ENCODE measurements at places on chromosomes 1 and 21.

GRCh38 chr1:206923009-206923960 lies 1.5 kb upstream of the FCMR start:
- DNase-seq: no peak

DNA sequence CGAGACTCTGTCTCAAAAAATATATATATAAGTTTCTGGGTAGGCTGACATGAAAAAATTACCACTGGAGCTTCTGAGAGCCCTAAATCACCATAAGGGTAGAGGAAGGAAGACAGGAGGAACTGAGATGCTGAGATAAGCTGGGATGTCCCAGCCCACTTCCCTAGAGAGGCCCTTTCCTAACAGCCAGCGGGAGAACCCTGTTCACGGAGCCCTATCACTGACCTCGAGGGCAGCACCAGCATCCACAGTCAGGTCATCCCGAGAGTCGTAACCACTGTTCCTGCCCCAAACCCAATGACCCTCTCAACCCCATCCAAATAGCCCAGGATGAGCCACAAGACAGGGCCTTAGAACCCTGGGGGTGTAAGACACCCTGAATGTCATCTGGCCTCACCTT lies 77.5 kb downstream of the CD34 start:
- no peak for DNase-seq

DNA sequence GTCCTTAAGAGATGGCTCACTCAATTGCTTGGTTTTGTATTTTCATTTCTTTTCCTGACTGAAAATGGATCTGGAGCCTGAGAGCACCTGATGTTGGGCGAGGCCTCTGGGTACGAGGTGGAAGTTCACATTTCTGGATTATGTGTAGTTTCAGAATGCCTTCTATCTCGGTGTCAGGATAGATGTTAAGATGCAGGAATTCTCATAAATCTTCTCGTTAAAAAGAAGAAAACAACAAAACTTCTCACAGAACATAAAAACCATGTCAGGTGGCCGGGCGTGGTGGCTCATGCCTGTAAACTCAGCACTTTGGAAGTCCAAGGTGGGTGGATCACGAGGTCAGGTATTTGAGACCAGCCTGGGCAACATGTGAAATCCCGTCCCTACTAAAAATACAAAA lies 101.8 kb downstream of the RHOU start:
- no peak for DNase-seq

DNA sequence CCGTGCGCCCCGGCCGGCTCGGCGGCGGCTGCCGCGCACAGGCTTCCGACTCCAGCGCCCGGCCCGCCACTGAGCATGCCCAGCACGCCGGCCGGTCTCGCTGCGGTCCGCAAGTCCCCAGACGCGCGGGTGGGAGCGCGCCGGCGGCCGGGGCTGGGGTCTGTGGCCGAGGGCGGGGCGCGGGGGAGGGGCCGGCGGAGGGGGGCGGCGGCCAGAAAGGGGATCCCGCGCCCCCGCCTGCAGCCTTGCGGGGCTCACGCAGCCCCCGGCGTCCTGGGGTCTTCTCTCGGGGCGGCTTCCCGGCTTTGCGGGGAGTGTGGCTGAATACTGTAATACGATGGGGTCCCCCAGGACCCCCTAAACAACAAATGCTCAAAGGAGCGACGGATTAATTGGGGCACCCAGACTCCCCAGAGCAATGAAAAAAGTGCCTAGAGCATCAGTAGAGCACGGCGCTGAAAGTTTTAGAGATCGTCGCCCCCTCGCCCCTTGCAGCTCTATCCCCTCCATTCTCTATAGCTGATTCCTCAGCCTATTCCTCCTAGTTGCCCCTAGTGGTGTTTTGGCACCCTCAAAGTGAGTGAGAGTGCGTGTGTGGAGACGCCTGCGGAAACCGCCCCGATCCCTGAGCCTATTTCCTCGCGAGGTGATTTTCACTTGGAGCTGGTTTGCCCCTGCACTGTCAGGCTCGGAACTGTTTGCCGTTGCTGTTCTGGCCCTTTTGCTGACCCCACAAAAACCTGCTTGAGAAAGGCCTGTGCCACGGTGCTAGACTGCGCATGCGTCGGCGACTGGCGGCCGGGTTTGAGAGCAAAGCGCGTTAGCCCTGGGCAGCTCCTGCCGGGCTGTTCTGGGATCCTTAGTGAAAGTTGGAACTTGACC lies at the start of gene VAV3:
TSS of gene VAV3 (minus strand) at position 71 of the 882 bp plus-strand sequence. CDS start 311 bp downstream, outside the sequence.
- peak; percentile 55 for DNase-seq

- DNase-seq: no peak
These were observed 750.3 kb upstream of the ADGRL2 start for GRCh38 chr1:81050390-81050789.

- no peak for DNase-seq
These were observed 1.3 kb upstream of the EFNA4 start for GRCh38 chr1:155062151-155062686.

DNA sequence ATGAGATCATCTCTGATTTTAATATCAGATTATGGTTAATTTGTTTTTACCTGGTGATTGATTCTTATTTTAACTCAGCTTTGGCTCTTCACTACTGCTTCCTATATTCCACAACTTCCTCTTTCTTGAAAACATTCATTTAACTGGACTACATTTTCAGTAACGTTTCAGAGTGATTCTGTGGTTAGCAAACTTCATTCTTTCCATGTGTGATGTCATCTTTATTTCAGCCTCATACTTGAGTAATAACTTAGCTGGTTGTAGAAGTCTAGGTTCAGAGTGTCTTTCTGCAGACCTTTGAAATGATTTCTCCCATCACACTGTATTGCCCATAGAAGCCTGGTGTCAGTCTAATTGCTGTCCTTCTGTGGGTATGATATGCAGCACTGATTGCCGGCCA lies 36.0 kb upstream of the SLC35F3 start:
- DNase-seq: no peak

DNA sequence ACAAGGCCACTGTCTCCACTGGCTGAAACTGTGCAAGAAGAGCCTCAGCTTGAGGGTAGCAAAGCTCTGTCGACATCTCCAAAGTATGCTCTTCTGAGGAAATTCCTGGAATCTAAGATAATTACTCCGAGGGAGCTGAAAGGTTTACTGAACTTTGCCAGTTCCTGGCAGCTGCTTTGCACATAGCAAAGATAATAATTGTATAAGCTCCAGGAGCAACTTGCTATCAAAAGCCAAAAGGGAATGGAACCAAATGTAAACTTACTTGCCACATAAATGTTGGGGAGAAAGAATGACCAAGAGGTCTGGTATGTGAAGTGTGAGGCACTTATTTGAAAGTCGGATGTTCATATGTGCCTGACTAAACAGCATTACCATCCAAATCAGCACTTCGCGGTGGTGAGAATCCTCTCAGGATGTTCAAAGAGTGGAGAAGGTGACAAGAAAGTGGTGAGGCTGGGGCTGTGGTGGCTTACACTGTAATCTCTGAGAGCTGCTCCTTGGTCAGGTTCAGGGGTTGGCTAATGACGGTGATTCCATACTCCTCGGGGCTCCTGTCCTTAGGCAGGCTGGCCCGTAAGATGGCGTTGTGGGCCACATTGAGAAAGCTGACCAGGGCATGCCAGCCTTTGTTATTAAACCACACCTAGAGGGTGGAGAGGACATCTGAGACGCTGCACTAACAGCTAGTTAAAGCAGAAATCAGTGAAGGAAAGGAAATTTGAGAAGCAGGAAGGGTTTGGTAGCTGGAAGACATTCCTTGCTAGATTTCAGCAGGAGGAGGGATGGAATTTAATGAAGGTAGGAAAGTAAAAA lies 100.0 kb downstream of the ABCA4 start:
- DNase-seq: no peak

GRCh38 chr1:67201891-67202290 lies 35.6 kb downstream of the IL23R start:
- DNase-seq: no peak

- DNase-seq: no peak
These were observed 16.3 kb downstream of the AGPAT3 start for GRCh38 chr21:43881283-43881682.

DNA sequence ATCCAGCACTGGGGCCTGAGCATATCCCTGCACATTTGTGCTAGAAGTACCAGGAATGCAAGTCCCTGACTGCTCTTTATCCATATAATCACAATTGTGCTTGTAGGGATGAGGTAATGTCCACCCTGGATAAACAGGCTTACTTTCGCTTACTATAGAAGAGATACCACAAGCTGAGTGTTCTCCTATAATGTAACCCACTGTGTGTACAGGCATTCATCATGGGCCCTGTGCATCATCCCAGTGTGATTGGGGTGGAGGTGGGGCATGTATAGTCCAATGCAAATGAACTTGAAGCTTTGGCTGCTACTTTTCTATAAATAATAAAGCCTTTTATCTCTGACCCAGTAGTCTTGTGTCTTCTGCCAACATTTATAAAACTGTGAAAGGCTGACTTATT lies 69.3 kb downstream of the MAN1A2 start:
- no peak for DNase-seq

GRCh38 chr1:155648207-155649147 lies 38.5 kb downstream of the MSTO1 start:
- DNase-seq: no peak

DNA sequence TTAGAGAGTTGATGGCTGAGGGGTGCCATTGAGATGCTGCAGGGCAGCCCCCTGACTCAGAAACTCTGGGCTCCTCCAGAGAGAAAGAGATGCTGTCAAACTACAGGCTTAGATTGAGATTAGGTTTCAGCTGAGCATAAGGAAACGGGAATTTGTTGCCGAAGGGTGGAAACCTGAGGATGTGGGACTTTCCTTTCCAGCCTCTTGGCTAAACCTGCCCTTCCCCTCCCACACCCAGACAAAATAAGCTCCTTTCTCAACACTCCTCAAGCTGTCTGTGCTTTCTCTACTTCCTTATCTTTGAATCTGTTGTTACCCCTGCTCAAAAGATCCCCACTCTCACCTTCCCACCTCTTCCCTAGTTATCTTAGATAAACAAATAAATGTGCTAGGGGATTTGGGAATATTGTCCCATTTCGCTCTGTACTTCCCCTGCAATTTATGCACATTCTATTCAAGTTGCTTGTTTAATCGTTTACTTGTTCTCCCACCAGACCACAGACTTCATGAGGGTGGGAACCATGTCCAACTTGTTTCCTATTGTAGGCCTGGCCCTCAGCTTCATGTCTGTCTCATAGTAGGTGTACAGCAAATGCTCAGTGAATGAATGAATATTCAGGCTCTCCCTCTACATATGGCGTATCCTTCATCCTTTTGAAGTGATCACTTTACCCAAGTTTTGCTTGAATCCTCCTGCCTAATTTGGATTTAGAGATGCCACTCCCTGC lies 30.6 kb upstream of the MARK1 start:
- DNase-seq: no peak

DNA sequence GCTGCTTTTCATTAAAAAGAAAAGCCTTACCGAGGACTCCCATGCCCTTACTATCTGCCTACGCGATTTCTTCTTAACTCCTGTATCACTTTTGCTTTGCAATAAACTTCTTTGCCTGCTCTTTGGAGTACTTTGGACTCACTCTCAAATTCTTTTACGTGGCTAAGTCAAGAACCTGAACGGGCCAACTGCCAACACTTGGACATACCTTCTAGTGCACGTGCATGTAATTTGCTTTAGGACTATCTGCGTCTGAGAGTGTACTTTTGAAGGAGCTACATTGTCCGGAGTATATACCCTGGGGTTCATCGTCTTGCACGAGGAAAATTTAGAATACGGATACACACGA lies 3.6 kb upstream of the OTUD3 start:
- no peak for DNase-seq

- no peak for DNase-seq
These were observed 85.4 kb upstream of the ROR1 start for GRCh38 chr1:63688302-63688890.

GRCh38 chr21:27802816-27803475 lies 836.1 kb upstream of the ADAMTS5 start:
- no peak for DNase-seq

- DNase-seq: no peak
These were observed 14.5 kb upstream of the GJB5 start for GRCh38 chr1:34740161-34740868.

GRCh38 chr1:212561501-212561931 lies 47.0 kb upstream of the ATF3 start:
- no peak for DNase-seq

Data from activated CD8-positive, alpha-beta memory T cell treated with anti-CD3 and anti-CD28 coated beads for 48 hours (primary cell).